Neural progenitor cell (in vitro differentiated cells): ENCODE measurements at places on chromosomes 5 and 9. TPM values are rescaled to one million over a fixed set of nuclear protein-coding genes. Genes with fewer than 3 reads are reported as not detected.
A peak's percentile ranks its signal among the peaks of the same experiment; 100 is the strongest.

GRCh38 chr5:147852365-147852764, 20.9 kb upstream of the SPINK1 start:
- H3K27me3 ChIP-seq: no peaks in the 10 kb centered on the region
- H3K4me1 ChIP-seq: no peaks in the 10 kb centered on the region
- no peak overlapping the region for H3K4me3 ChIP-seq
- no peak for DNase-seq
- H3K36me3 ChIP-seq: no peaks in the 10 kb centered on the region
- no peak overlapping the region for H3K27ac ChIP-seq

DNA sequence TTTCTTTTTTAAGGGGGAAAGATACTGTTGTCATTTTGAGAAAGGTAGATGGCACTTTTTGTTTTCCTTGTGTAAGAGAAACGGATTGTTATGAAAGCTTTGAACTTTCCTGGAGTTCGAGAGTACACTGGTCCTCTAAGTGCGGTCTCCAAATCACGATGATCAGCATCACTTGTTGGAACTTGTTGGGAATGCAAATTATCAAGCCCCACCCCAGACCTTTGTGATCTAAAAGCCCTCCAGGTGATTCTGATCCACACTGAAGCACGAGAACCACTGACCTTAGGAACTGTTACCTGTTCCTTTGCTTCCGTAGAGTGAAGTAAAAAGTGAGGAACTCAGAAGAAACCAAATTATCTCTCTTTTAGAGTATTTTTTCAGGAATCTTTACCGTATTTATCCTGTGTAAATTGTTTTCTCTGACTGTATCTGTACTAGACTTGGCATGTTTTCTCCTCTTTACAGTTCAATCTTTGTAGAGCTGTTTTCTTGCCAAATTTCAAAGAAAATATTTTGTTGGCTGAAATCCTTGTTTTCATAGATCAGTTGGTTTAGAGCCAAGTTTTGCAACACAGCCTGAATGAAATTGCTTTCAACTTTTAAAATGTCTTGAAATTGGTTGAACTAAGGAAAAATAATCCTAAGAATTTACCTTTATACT, 4.0 kb downstream of the MAT2B start:
- no peak overlapping the region for H3K4me3 ChIP-seq
- H3K36me3 ChIP-seq: peaks cover 15% of the 10 kb centered on the region
- no peaks in the 10 kb centered on the region for H3K27me3 ChIP-seq
- no peak overlapping the region for H3K27ac ChIP-seq
- no peak for DNase-seq

RLN1 gene
- total RNA-seq: 1.5 and 2.2 TPM in 2 replicates

HTR1A gene
- 0.22 TPM in 1 of 2 replicates, not detected in the other for total RNA-seq

GRCh38 chr5:151903243-151903653, 21.4 kb downstream of the GLRA1 start:
- H3K4me1 ChIP-seq: peaks cover 34% of the 10 kb centered on the region
- no peak overlapping the region for H3K4me3 ChIP-seq
- peak; percentile 88 for DNase-seq
- no peaks in the 10 kb centered on the region for H3K36me3 ChIP-seq
- H3K27ac ChIP-seq: no peak overlapping the region

DNA sequence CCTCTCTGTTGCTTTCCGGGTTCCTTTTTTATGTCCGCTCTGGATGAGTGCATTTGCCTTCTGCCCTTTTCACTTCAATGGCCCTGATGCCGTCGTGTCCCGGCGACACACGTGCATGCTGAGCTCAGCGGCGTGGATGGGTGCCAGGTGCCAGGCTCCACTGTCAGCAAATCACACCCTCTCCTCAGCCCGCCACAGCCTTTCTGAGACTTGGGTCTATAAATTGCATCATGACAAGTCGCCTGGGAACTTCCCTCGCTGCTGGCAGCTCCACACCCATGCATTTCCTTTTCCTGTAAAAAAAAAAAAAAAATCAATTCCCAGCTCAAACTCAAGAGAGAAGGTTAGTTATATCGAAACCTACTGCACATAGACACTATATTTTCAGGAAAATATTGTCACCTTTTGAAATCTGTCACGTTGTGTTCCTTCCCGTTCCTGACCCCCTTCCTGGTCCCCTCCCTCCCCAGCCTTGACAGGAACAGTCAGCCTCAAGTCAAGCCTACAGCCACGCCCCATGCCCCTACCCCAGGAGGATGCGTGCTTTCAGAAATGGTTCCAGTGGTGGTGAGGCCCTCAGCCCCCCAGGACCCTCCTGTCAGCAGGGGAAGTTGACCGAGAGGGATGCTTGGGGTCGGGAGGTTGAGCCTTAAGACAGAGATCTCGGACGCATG, 110.3 kb upstream of the PTCH1 start:
- H3K4me1 ChIP-seq: no peaks in the 10 kb centered on the region
- H3K27me3 ChIP-seq: no peaks in the 10 kb centered on the region
- DNase-seq: no peak
- no peak overlapping the region for H3K4me3 ChIP-seq
- H3K27ac ChIP-seq: no peak overlapping the region
- no peaks in the 10 kb centered on the region for H3K36me3 ChIP-seq
